Upper lobe of right lung (tissue), 1 donor: ENCODE measurements at places on chromosomes 2 and 18. TPM values are rescaled to one million over a fixed set of nuclear protein-coding genes. Genes with fewer than 3 reads are reported as not detected.

The SLC30A3 gene
- total RNA-seq = 0.58 TPM

The ZSWIM2 gene
- total RNA-seq = not detected

GRCh38 chr2:97713296-97714083 lies at the start of gene ZAP70:
TSS of gene ZAP70 (plus strand) at chr2:97713576. CDS start at chr2:97724037, 10,461 bp downstream.
- H3K4me1 ChIP-seq = no peaks in the 10 kb centered on the region
- peaks cover 1% of the 10 kb centered on the region for H3K27me3 ChIP-seq
- peak; percentile 63 for DNase-seq
- peak within 1 kb of the TSS; percentile 63 for H3K27ac ChIP-seq
- H3K4me3 ChIP-seq = peak within 1 kb of the TSS; percentile 31

The TWIST2 gene
- total RNA-seq = 12.2 TPM

GRCh38 chr2:215693193-215693998 lies 257.5 kb upstream of the FN1 start:
- H3K4me1 ChIP-seq = peaks cover 16% of the 10 kb centered on the region
- no peak for DNase-seq
- no peak overlapping the region for H3K4me3 ChIP-seq
- H3K36me3 ChIP-seq = no peaks in the 10 kb centered on the region
- H3K27me3 ChIP-seq = no peaks in the 10 kb centered on the region
- H3K27ac ChIP-seq = no peak overlapping the region

- no peaks in the 10 kb centered on the region for H3K36me3 ChIP-seq
- DNase-seq = no peak
- H3K27me3 ChIP-seq = no peaks in the 10 kb centered on the region
- H3K27ac ChIP-seq = no peak overlapping the region
These were observed 477.2 kb upstream of the VRK2 start for GRCh38 chr2:57569396-57569795.

The REG3G gene
- total RNA-seq = not detected

The FBLN7 gene
- total RNA-seq = 5.4 TPM

The RNPEPL1 gene
- total RNA-seq = 88.6 TPM

DNA sequence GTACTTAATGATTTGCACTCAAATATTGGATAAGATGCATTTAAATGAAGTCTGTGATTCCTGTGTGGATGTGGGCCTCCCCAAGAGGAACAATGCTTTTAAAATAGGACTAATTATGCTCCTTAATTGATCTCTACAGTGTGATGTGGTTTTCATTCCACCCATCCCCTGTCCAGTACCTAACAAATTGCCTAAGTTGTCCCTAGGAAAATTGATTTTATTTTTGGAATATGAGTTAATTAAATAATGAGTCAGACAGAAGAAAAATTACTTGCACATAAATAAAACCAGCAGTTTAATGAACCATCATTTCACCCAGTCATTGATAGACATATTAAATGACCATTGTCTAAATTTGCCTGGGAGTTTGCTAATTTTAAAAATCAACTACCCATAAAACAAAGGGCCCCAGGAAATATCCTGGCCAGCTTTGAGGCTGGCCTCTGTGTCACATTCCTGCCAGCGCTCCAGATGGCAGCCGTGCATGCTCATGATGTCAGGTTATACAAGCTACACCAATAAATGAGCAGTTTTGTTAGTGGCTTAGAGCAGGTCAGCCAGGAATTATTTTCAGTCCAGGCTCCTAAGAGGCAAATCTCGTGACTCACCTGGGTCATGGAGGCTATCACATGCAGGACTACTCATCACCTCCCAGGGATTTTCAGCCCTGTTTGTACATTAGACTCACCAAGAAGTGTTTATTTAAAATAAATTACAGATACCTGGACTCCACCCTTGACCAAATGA lies 31.9 kb downstream of the ABHD3 start:
- no peaks in the 10 kb centered on the region for H3K4me1 ChIP-seq
- no peak for DNase-seq
- H3K36me3 ChIP-seq = no peaks in the 10 kb centered on the region
- H3K4me3 ChIP-seq = no peak overlapping the region
- H3K27ac ChIP-seq = no peak overlapping the region

The TANC1 gene
- 60.4 TPM for total RNA-seq

The RND3 gene
- total RNA-seq = 32.6 TPM

- H3K27ac ChIP-seq = peak overlapping the region; percentile 11
- no peaks in the 10 kb centered on the region for H3K36me3 ChIP-seq
- no peak overlapping the region for H3K4me3 ChIP-seq
- DNase-seq = no peak
- H3K4me1 ChIP-seq = peaks cover 33% of the 10 kb centered on the region
These were observed 12.8 kb downstream of the B3GNT2 start for GRCh38 chr2:62208758-62209114.

The VIT gene
- 0.32 TPM for total RNA-seq

DNA sequence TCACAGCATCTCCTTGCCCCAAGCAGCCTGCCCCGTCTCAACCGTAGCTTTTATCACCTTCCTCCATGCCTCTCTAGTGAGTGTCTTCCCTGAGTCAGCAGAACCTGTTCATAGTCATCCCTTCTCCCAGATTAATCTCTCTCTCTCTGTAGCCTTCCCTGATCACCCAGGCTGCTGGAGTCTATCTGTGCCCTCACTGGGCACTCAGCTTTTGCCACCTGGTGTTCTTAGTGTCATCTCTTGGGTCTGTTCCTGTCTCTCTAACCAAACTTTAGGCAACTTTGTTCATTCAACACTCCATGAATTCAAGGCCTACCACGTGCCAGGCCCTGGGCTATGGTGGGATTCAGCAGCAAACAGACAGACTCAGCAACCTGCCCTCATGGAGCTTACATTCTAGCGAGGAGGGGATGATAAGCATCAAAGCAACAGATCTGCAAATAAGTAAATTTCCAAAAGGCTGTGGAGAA lies 159.1 kb downstream of the SMAD7 start:
- no peak overlapping the region for H3K27ac ChIP-seq
- peaks cover 18% of the 10 kb centered on the region for H3K4me1 ChIP-seq

DNA sequence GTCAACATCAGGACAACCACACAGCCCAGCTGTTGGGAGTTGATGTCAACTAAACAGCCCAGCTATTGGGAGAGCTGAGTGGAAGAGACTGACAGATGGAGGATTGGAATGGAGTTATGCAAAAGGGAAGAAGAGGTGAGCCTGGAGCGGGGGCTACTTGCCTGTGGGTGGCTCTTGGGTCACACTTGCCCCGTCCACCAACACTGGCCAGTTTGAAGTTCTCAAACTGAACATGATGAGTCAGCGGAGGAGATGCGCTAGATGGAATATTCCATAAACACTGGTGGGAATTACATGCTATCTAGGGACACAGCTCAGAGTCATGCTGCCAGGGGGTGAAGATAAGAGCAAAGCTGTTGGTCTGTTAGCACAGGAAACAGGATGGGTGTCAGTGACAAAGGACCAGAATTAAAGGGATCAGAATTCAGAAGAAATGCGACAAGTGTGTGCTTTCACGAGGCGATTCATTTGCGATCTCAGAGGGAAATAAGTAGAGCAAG lies 33.2 kb upstream of the AGAP1 start:
- H3K4me1 ChIP-seq = no peaks in the 10 kb centered on the region
- no peak for DNase-seq
- H3K36me3 ChIP-seq = no peaks in the 10 kb centered on the region
- no peaks in the 10 kb centered on the region for H3K27me3 ChIP-seq
- H3K27ac ChIP-seq = no peak overlapping the region

- peaks cover 8% of the 10 kb centered on the region for H3K36me3 ChIP-seq
- H3K27me3 ChIP-seq = peaks cover 11% of the 10 kb centered on the region
- peaks cover 4% of the 10 kb centered on the region for H3K4me1 ChIP-seq
These were observed 11.3 kb downstream of the MEIS1 start for GRCh38 chr2:66445925-66446871.

The FAP gene
- 5.4 TPM for total RNA-seq

DNA sequence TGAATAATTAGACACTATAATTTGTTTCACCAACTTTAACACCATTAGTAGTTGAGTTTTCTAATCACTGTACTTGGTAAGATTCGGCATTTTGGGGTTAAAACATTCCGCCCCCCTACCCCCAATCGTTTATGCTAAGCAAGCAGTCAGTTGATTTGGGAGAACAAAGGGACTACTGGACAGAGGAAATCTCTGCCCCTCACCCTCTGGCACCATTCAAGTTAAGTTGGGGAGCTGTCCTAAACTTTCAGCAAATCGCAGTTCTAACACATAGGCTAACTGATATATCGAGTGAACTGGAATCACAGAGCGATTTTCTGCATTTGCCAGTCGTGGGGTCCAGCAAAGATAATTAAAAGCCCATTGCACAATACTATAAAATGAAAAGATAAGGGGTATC lies 5.6 kb downstream of the KLF7 start:
- H3K36me3 ChIP-seq = no peaks in the 10 kb centered on the region
- peaks cover 69% of the 10 kb centered on the region for H3K4me1 ChIP-seq
- no peak for DNase-seq
- H3K27me3 ChIP-seq = no peaks in the 10 kb centered on the region
- H3K27ac ChIP-seq = no peak overlapping the region

- no peaks in the 10 kb centered on the region for H3K36me3 ChIP-seq
- H3K27ac ChIP-seq = no peak overlapping the region
- H3K4me1 ChIP-seq = peaks cover 5% of the 10 kb centered on the region
- peak overlapping the region; percentile 33 for H3K4me3 ChIP-seq
These were observed 34.2 kb downstream of the CHRNA1 start for GRCh38 chr2:174729797-174730697.

The ANKRD53 gene
- 0.38 TPM for total RNA-seq

The CTAGE1 gene
- total RNA-seq = not detected

The CNTNAP5 gene
- total RNA-seq = not detected

- H3K27me3 ChIP-seq = no peaks in the 10 kb centered on the region
- no peak for DNase-seq
- H3K4me1 ChIP-seq = peaks cover 4% of the 10 kb centered on the region
- no peak overlapping the region for H3K4me3 ChIP-seq
- H3K27ac ChIP-seq = no peak overlapping the region
These were observed 175.9 kb upstream of the FN1 start for GRCh38 chr2:215611609-215612386.

GRCh38 chr18:24031318-24031717 lies 16.8 kb downstream of the TTC39C start:
- DNase-seq = no peak
- no peaks in the 10 kb centered on the region for H3K36me3 ChIP-seq
- H3K4me1 ChIP-seq = peaks cover 26% of the 10 kb centered on the region
- H3K4me3 ChIP-seq = no peak overlapping the region

DNA sequence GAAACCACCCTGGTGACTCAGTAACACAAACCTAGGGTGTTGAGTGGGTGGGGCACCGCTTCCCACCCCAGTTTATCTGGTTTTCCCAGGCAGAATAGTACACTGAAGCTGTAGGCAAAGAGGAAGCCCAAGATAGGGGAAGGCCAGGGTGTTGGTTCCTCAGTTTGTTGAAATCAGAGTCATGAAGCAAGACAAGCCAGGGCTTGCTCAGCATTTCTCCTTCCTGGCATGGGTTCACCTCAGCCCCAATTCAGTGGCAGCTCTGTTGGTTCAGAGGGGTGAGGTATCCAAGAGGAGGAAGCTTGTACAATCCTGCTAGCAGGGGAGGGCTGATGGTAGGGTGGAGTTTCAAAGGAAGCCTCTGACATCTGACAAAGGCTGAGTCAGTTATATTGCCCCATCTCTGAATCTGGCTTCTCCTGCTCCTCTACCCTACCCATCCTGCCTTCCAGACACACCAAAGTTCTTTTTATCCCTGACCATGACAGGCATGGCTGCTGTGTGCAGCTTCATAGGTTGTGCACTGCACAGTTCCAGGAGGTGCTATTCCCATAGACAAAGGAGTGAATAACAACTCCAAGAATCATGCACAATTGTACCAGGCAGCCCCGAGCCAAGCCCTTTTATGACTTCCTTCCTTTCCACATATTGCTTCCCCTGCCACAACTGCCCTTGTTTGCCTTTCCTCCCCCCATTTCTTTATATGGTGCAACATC lies 24.9 kb upstream of the RAB10 start:
- no peaks in the 10 kb centered on the region for H3K27me3 ChIP-seq
- no peak overlapping the region for H3K4me3 ChIP-seq
- H3K27ac ChIP-seq = peak overlapping the region; percentile 24
- H3K36me3 ChIP-seq = no peaks in the 10 kb centered on the region

- no peaks in the 10 kb centered on the region for H3K36me3 ChIP-seq
- H3K4me3 ChIP-seq = no peak overlapping the region
- no peak for DNase-seq
- no peaks in the 10 kb centered on the region for H3K27me3 ChIP-seq
These were observed 107.6 kb upstream of the CYRIA start for GRCh38 chr2:16773080-16773713.

DNA sequence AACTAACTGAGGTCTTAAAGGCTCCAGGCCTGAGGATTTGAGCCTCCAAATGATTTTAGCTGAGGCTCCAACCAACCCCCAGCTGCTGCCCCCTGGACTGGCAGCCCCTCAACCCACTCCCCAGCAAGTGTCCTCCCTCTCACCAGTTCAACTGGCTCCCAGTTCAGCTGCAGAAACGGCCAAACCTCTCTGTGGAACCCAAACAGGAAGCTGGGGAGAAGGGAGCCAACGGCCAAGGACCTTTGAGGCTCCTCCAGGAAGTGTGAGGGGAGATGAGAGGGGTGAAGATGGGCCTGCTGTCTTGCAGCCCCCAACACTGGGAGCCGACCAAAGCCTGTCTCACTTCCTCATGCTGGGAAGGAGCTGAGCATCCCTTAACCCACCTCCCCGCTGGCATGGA lies 24.9 kb downstream of the ZFP36L2 start:
- H3K36me3 ChIP-seq = no peaks in the 10 kb centered on the region
- no peaks in the 10 kb centered on the region for H3K4me1 ChIP-seq
- H3K27ac ChIP-seq = no peak overlapping the region
- H3K4me3 ChIP-seq = no peak overlapping the region
- H3K27me3 ChIP-seq = no peaks in the 10 kb centered on the region
- no peak for DNase-seq

The ASIC4 gene
- 0.55 TPM for total RNA-seq

DNA sequence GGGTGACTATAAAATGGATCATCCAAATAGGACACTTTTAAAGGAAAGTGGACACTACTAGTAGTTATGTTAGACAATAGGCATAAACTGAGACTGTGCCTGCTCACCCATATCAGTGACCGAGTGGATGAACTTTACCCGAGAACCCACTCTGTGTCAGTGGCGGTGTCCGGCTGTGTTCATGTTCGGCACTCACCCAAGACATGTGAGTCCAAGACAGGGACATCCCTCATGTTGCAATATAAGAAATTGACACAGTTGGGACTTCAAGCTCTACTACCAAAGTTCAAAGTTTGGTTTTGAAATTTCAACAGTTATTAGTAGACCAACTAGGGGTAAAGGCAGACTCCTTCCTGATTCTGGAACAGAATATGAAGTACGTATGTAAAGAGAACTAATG lies 326.3 kb upstream of the TNP1 start:
- no peaks in the 10 kb centered on the region for H3K4me1 ChIP-seq
- no peaks in the 10 kb centered on the region for H3K27me3 ChIP-seq
- no peaks in the 10 kb centered on the region for H3K36me3 ChIP-seq

The OSR1 gene
- total RNA-seq = 9.7 TPM

- no peaks in the 10 kb centered on the region for H3K27me3 ChIP-seq
- H3K4me3 ChIP-seq = no peak overlapping the region
- no peak overlapping the region for H3K27ac ChIP-seq
These were observed 94.2 kb upstream of the CDH20 start for GRCh38 chr18:61239051-61239450.

DNA sequence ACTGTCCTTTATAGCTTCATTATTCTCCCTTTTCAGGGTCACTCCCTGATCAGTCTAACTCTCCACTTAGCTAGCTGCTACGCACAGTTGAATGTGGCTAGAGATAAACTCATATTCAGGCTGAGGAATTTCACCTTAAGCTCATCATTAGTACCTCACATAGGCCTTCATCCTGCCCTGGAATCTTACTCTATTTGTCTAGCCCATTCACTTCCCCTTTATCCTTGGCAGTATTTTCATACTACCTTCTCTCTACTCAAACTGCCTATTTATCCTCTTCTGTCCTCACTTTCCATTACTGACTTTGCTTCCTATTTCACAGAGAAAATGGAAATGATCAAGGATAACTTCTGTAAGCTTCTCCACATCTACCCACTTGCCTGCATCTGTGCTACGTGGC lies 10.6 kb upstream of the DSC2 start:
- no peaks in the 10 kb centered on the region for H3K27me3 ChIP-seq
- DNase-seq = no peak
- H3K36me3 ChIP-seq = no peaks in the 10 kb centered on the region
